Activated naive CD8-positive, alpha-beta T cell treated with anti-CD3 and anti-CD28 coated beads, Interleukin-2, amount 10 ng/mL, durations not matched to agents 7 days and 5 days (primary cell): ENCODE measurements at places on chromosomes 2 and 18. TPM values are rescaled to one million over a fixed set of nuclear protein-coding genes. Genes with fewer than 3 reads are reported as not detected.

GRCh38 chr18:63290821-63291200, 28.8 kb downstream of the BCL2 start:
- peaks cover 61% of the 10 kb centered on the region for H3K36me3 ChIP-seq
- DNase-seq, result no peak
- peak overlapping the region; percentile 78 for H3K27ac ChIP-seq

Gene ADGRF3
- 7.0 TPM for total RNA-seq

DNA sequence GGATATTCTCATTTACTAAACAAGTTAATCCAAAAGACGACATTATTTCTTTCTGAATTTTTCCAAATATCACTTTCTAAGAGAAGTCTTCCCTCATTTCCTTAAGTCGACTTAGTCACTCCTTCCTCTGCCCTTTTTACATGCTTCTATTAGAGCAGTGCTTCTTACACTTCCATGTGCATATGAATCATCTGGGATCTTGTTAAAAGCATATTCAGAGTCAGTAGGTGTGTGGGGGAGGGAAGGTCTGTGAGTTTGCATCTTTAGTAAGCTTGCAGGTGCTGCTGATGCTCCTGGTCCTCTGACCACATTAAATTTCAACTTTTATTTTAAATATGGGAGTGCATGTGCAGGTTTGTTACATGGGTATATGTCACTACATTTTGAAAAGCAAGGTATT, 582.6 kb downstream of the NRXN1 start:
- no peak overlapping the region for H3K27ac ChIP-seq
- H3K36me3 ChIP-seq, result no peaks in the 10 kb centered on the region
- no peaks in the 10 kb centered on the region for H3K4me1 ChIP-seq
- H3K4me3 ChIP-seq, result no peak overlapping the region

Gene SEPTIN2
- total RNA-seq, result 259 TPM

Gene ZNF514
- total RNA-seq, result 22.7 TPM

Gene RAB27B
- 1.4 TPM for total RNA-seq

DNA sequence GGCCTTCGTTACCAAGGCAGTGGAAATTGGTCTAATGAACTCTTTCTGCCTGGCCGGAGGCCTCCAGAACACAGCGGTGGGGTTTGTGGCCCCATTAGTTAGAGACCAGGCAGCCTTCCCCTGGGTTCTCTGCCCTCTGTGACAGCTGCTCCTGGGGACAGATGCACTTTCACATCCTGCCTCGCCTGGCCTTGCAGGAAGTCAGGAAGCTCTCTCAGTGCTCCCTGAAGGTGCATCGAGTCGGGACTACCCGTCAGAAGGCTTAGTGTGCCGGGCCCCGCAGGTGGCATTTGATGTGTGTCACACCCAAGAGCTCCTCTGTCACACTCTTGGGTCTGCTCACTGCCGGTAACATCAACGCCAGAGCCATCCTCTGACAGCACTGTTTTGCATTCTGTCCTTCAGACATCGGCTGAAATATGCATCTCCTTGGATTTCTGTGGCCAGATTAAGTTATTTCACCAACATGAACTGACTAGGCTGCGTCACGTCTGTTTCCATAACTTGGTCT, 158.3 kb downstream of the LDLRAD4 start:
- peak; percentile 71 for DNase-seq
- peak overlapping the region; percentile 64 for H3K4me3 ChIP-seq
- peak overlapping the region; percentile 92 for H3K27ac ChIP-seq
- H3K4me1 ChIP-seq, result peaks cover 53% of the 10 kb centered on the region

- no peak overlapping the region for H3K27ac ChIP-seq
- peaks cover 5% of the 10 kb centered on the region for H3K36me3 ChIP-seq
- H3K4me3 ChIP-seq, result no peak overlapping the region
Measured at GRCh38 chr2:24454294-24454693, 36.8 kb upstream of the NCOA1 start.

GRCh38 chr2:3483227-3483985, 35.9 kb downstream of the ADI1 start:
- H3K27ac ChIP-seq, result no peak overlapping the region
- peaks cover 7% of the 10 kb centered on the region for H3K36me3 ChIP-seq
- no peak for DNase-seq
- H3K4me3 ChIP-seq, result no peak overlapping the region
- H3K4me1 ChIP-seq, result peaks cover 5% of the 10 kb centered on the region

Gene ZEB2
- 19.6 TPM for total RNA-seq

DNA sequence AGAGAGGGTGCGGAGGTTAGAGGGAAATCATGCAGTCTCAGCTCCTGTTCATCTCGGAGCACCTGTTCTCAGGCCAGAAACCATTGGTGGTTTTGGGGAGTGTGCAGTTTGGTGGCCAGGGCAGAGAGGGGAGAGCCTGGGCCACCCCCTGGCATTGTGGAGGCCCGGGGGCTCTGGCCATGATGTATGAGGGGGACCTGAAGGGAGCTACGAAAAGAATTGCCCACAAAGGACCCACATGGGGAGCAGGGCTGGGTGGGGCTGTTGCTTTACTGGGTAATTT, 87.7 kb downstream of the DGKD start:
- H3K36me3 ChIP-seq, result peaks cover 11% of the 10 kb centered on the region
- DNase-seq, result peak; percentile 22
- H3K4me1 ChIP-seq, result peaks cover 13% of the 10 kb centered on the region
- peak overlapping the region; percentile 56 for H3K27ac ChIP-seq
- no peak overlapping the region for H3K4me3 ChIP-seq

- H3K27ac ChIP-seq, result no peak overlapping the region
- no peaks in the 10 kb centered on the region for H3K36me3 ChIP-seq
- no peak overlapping the region for H3K4me3 ChIP-seq
- H3K4me1 ChIP-seq, result no peaks in the 10 kb centered on the region
- DNase-seq, result no peak
Measured at GRCh38 chr2:232515639-232516038, 4.5 kb upstream of the PRSS56 start.

DNA sequence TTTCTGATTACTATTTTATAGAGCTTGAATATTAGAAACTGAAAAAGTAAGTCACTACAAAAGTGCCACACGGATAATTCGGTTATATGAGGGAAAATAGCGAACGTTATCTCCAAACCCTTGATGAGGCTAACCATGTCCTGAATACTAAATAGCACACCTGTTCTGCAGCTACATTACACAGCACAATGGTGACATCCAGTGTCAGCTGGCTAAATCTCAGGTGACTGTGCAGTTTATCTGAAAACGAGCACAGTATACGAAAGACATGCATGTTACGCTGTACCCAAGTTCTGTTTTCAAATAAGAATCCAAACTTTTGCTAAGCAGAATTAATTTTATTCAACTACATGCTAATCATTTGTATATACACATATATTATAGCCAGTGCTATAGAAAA, 9.0 kb downstream of the CCDC68 start:
- H3K36me3 ChIP-seq, result no peaks in the 10 kb centered on the region
- no peak overlapping the region for H3K27ac ChIP-seq
- DNase-seq, result no peak
- H3K27me3 ChIP-seq, result peaks cover 21% of the 10 kb centered on the region
- H3K4me1 ChIP-seq, result peaks cover 10% of the 10 kb centered on the region

DNA sequence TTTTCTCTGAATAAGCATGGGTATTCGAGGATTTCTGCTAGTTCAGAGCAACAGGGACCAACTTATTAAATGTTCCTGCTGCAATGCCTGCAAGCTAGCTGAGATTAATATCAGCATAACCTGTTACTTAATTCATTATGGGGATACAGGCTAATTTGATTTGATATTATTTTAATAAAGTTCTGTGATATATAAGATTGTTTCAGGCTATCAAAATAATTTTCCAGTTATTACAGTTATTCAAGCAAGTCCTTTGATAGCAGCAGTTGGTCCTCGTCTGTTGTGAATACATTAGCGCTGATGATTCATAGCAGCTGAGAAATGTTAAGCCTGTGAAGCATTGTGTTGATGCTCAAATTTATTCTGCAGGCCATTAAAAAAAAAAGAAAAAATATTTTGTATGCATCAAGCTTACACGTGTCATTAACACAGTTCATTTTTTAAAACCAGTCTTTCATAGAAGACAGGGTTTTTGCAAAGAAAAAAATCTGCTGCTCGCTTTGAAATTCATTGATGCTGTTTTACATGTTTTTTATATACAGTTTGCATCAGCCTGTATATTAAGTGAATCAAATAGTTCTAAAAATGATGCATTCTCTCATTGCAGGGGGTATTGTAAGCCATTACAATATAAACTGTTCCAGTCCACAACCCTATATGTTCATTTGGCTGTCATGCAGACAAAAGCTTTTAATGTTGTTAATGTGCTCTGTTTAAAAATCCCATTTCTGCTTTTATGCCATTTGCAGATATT, 482.5 kb downstream of the BCL11A start:
- no peak overlapping the region for H3K4me3 ChIP-seq
- H3K4me1 ChIP-seq, result no peaks in the 10 kb centered on the region
- no peak overlapping the region for H3K27ac ChIP-seq

Gene LRRC30
- total RNA-seq, result not detected

Gene CNRIP1
- not detected for total RNA-seq

Gene TTR
- not detected for total RNA-seq

Gene DGKD
- total RNA-seq, result 132 TPM

Gene ABCG5
- total RNA-seq, result not detected

DNA sequence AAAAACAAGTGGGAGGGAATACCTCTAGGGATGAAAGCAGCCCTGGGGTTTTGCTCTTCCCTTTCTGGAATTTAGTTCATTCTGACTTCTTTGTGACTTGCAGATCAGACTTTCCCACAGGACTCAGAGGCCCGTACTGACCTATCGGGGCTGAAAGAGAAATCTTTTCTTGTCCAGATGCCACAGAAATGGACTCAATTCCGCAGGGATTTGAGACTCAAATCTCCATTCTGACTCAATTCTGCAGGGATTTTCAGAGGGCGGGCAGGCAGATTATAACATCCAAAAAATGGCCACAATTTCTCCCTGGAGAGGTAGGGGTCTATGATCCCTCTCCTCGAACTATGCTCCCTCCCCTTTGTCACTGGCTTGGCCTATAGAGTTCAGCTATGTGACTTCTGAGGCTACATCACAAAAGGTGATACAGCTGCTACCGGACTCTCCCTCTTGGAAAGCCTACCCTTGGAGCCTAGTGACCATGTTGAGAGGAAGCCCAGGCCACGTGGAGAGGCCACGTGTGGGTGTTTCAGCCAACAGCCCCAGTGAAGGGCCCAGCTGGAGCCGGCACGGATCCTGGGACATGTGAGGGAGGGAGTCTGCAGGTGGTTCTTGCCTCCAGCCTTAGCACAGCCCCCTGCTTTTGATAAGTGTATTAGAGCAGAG, 4.8 kb upstream of the EFHD1 start:
- peaks cover 42% of the 10 kb centered on the region for H3K27me3 ChIP-seq
- H3K36me3 ChIP-seq, result no peaks in the 10 kb centered on the region
- peaks cover 6% of the 10 kb centered on the region for H3K4me1 ChIP-seq
- no peak for DNase-seq
- H3K4me3 ChIP-seq, result no peak overlapping the region

- DNase-seq, result no peak
- H3K27ac ChIP-seq, result no peak overlapping the region
- H3K4me1 ChIP-seq, result peaks cover 13% of the 10 kb centered on the region
- H3K27me3 ChIP-seq, result no peaks in the 10 kb centered on the region
Measured at GRCh38 chr2:69755862-69756467, 14.0 kb downstream of the ANXA4 start.

GRCh38 chr2:121242976-121243375, 42.0 kb downstream of the TFCP2L1 start:
- DNase-seq, result no peak
- no peak overlapping the region for H3K4me3 ChIP-seq
- H3K27me3 ChIP-seq, result no peaks in the 10 kb centered on the region
- H3K4me1 ChIP-seq, result no peaks in the 10 kb centered on the region
- no peaks in the 10 kb centered on the region for H3K36me3 ChIP-seq
- no peak overlapping the region for H3K27ac ChIP-seq

DNA sequence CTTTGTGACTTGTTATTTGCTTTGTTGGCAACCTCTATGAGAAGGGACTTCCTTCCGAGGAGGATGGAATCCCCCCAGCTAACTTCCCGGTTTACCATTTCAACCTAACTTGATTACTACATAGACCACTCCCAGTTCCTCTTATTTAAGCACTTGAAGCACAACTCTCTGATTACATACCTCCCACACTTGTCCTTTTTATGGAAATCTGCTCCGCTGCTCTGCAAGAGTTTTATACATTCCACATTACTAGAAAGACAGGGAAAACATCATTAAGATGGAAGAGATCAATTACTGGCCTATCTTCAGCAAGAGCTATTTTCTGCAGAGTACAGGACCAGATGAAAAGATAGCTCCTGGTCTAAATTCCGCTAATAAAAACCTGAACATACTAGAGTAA, 160.0 kb upstream of the PGAP1 start:
- H3K4me1 ChIP-seq, result peaks cover 9% of the 10 kb centered on the region
- H3K36me3 ChIP-seq, result peaks cover 63% of the 10 kb centered on the region
- no peak for DNase-seq
- H3K27me3 ChIP-seq, result no peaks in the 10 kb centered on the region
- H3K27ac ChIP-seq, result peak overlapping the region; percentile 46

DNA sequence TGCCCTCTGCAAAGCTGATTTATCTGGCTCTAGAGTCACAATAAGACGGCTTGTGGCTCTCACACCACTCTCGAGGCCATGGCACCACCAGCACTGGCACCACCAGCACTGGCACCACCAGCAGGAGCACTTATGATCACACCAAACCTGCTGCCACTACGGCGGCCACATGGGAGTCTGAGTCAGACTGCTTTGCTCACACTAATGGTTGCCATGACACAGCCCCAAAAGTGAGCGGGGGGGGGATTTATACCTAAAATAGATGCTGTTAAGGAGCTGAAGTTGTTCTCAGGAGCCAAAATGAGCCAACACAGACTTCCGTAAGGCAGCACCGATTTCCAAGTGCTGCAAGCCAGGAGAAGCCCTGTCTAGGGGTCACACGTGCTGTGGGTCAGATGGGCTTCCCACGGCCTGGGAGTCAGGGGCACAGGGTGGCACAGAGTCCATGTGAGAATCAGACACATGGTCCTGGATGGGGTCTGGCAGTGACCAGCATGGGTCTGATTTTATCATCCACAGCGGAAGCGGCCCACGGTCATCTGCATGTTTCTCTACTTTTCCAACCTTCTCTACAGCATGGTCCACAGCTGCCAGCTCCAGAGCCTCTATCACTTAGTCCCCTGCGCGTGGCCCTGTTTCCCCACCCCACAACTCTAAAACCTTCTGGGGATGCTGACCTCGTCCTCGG, 16.7 kb downstream of the DNMT3A start:
- H3K4me3 ChIP-seq, result no peak overlapping the region
- DNase-seq, result no peak
- H3K36me3 ChIP-seq, result peaks cover 48% of the 10 kb centered on the region
- H3K27ac ChIP-seq, result no peak overlapping the region
- H3K4me1 ChIP-seq, result peaks cover 30% of the 10 kb centered on the region

Gene STPG4
- 0.19 TPM for total RNA-seq
